ENCODE measurements at places on chromosomes 4 and X.

DNA sequence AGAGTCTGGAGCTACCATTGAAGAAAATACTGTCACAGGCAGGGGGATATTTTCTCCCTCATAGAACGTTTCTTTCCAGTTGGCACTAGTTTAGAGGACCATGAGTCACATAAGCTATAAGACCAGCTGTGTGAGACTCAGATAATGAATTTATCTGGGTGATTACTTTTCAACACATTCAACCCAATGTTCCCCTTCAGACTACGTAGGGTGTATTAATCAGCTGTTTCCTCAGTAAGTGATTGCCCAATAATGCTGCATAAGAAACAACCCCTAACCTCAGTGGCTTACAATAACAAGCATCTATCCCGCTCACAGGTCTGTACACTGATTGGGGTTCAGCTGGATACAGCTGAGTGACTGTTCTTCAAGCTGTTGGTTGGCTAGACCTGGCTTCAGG, 38.1 kb downstream of the CBLL2 start:
- no peak for DNase-seq

GRCh38 chrX:72121383-72121782, 10.3 kb downstream of the RTL5 start:
- no peak for DNase-seq

DNA sequence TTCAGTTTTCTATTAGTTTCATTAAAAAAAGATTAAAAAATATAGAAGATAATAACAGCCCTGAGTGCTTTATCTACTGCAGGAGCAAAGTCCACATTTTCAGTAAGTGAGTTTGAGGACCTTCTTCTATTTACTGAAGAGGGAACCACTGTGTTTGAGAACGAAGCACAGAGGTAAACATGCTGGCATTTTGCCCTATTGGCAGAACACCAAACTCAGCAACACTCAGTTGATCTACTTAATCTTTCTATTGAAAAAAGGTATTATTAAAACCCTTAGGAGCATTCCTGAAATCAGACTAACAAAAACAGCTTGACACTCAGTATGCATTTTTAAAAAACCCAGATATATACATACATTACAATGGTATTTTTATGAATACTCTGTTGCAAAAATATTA, 1496.7 kb downstream of the TECRL start:
- DNase-seq: no peak

DNA sequence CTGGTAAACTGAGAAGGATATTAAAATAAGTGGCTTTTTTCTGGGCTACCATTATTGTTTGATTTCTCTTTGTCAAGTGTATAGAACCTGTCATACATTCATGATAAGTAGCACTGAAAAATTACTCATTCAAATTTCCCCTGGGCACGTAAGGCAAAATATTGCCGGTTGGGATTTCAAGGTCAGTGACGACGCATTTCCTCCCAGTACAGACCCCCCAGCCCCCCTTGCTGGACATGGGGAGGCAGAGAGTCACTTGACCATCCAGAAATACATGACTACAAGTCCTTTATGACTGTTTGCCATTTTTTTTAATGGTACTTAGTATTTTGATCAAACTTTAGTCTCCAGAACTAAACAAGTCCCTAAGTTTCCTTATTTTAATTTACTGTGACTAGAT, 6.8 kb upstream of the MND1 start:
- no peak for DNase-seq

- no peak for DNase-seq
Measured at GRCh38 chr4:163556177-163556576, 61.7 kb downstream of the TMA16 start.

DNA sequence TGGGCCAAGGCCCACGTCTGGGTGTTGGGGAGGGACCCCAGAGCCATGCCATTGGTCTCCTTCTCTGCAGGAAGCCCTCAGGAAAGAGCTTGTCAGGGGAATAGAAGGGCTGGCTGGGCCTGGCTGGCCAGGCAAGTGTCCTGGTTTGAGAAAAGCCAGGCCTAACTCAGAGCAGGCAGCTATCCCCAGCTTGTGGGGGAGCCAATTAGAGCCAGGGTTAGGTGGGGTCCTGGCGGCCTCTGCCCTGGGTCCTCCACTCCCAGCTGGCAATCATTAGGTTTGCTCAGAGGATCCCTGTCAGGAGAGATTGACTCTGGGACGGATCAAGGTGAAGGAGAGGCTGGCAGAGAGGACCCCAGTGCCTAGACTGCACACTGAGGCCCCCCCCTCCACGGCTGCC, 64.8 kb downstream of the PJA1 start:
- no peak for DNase-seq

- DNase-seq: no peak
Measured at GRCh38 chrX:20693078-20693477, 426.4 kb upstream of the RPS6KA3 start.

GRCh38 chr4:88268913-88269312, 15.4 kb downstream of the PPM1K start:
- DNase-seq: no peak

- DNase-seq: no peak
Measured at GRCh38 chr4:19224820-19225219, 1026.9 kb upstream of the SLIT2 start.
